Smooth muscle cell of the brain vasculature (primary cell): ENCODE measurements at places on chromosomes 1 and 21.

- DNase-seq = no peak
Observed at GRCh38 chr1:211876851-211877590, 46.5 kb upstream of the LPGAT1 start.

- no peak for DNase-seq
Observed at GRCh38 chr1:73778471-73778870, 419.5 kb downstream of the LRRIQ3 start.

GRCh38 chr1:223198628-223198965 lies 55.5 kb upstream of the TLR5 start:
- no peak for DNase-seq

DNA sequence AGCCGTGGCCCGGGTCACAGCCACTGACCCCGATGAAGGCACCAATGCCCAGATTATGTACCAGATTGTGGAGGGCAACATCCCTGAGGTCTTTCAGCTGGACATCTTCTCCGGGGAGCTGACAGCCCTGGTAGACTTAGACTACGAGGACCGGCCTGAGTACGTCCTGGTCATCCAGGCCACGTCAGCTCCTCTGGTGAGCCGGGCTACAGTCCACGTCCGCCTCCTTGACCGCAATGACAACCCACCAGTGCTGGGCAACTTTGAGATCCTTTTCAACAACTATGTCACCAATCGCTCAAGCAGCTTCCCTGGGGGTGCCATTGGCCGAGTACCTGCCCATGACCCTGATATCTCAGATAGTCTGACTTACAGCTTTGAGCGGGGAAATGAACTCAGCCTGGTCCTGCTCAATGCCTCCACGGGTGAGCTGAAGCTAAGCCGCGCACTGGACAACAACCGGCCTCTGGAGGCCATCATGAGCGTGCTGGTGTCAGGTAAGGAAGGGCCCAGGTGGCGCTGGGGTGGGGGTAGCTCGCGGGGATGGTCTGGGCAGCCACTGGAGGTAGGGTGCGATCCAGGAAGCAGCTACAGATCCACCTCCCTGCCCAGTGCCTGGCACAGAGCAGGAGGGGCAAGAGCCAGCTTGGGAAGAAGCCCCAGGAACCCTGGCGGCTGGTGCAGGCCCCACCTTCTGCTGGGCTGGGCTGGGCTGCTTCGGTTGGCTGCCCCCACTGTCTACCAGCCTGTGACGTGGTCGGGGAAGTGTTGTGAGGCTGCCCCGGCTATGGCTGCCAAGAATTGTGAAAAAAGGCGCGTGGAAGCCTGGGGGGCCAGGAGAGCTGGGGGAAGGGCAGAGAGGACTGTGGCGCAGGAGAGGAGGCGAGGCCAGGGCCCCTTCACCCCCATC lies 3.8 kb downstream of the CELSR2 start:
- DNase-seq = no peak

DNA sequence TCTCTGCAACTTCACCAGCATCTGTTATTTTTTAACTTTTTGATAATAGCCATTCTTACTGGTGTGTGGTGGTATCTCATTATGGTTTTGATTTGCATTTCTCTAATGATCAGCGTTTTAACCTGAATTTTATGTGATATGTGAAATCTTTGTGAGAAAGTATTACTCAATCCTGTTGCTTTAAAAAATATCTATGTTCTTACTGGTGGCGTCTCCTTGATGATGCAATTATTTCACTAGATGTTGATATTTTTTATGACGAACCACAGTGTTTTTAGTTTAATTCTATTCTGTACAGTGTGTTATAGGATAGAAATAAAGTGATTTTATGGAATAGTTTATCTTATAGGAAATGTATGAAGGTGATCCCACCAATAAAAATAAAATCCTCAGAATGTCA lies 54.7 kb upstream of the GPR88 start:
- DNase-seq = no peak

- DNase-seq = no peak
Observed at GRCh38 chr21:28439251-28439650, 553.4 kb downstream of the LTN1 start.

GRCh38 chr1:33021567-33022431 lies 14.9 kb downstream of the AK2 start:
- DNase-seq = no peak

DNA sequence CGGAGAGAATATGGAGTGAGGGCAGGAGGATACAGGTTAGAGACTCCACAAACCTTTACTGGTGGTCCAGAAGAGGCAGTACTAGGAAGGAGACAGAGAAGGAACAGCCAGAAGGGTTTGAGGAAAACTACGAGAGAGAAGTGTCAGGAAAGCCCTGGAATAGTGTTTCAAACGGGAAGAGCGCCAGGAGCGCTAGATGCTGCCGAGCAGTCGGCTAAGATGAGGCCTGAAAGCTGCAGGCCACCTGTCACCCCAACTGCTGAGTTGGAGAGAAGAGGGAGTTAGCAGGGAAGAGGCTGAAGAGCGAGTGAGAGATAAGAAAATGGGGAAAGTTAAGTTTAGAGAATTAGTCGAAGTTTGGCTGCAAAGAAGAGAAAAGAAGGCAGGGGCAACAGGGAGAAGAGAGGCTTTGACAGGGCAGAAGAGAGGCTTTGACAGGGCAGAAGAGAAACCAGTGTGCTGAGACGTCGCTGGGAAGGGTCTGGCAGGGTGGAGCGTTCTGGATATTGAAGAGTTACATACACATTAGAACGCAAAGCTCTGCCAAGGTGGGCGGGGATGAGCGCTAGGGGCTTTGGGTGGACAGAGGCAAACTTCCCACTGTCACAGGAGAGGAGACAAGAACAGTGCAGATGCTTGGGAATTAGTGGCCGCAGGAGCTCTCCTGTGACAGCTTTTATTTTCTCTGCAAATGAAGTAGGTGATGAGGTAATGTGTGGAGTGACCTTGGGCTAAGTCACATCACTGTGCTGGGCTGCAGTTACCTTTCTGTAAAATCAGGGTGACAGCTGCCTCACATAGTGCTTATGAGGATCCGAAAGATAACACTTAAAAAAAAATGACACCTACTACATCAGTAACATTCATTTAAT lies 31.2 kb downstream of the PCSK9 start:
- DNase-seq = no peak

DNA sequence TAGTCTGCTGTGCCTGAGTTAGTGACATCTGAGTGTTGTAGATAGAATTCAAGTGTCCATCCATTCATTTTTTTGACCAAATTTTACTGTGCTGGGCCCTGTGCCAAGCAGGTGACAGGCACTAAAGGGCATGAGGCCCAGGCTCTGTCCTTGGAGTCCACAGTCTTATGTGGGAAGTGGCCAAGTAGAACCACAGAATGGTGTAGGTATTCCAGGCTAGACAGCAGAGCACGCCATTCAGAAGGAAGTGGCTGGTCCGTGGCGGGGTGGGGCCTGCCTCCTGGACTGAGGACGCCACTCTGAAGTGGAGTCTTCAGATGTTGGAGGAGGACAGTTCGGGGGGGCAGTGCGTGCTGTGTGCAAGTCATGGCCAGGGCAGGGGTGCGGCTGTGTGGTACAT lies 68.9 kb upstream of the ACTL8 start:
- DNase-seq = no peak

DNA sequence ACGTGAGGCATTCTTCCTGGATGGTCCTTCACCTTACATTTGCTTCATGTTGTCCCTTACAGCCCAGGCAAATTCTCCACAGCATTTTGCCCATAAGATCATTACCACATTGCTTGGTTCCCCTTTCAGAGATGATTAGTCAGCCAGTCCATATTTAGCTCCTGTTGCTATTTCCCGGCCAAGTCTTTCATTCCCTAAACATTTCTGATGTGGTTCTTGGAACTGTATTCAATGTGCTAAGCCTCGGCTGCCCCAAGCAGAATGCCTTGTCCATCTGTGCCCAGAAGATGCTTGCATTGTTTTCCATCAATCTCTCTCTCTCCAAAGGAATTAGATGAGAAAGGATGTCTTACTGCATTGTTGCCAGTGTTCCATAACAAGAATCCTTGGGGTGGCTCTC lies 420.9 kb upstream of the CAMK1G start:
- DNase-seq = no peak

DNA sequence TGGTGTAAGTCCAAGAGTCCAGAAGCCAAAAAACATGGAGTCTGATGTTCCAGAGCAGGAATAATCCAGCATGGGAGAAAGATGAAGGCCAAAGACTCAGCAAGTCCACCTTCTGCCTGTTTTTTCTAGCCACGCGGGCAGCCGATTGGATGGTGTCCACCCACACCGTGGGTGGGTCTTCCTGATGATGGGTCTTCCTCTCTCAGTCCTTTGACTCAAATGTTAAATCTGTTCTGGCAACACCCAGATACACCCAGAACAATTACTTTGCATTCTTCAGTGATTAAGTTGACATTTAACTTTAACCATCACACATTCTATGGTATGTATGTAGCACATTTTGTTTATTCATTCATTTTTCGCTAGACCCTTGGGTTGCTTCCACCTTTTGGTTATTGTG lies 944.4 kb downstream of the PLA2G4A start:
- DNase-seq = no peak

GRCh38 chr21:45499201-45499750 lies 43.0 kb downstream of the SLC19A1 start:
- no peak for DNase-seq

- DNase-seq = no peak
Observed at GRCh38 chr1:162840250-162840839, 20.6 kb downstream of the CCDC190 start.

GRCh38 chr1:211320980-211321379 lies 5.7 kb upstream of the TRAF5 start:
- no peak for DNase-seq

DNA sequence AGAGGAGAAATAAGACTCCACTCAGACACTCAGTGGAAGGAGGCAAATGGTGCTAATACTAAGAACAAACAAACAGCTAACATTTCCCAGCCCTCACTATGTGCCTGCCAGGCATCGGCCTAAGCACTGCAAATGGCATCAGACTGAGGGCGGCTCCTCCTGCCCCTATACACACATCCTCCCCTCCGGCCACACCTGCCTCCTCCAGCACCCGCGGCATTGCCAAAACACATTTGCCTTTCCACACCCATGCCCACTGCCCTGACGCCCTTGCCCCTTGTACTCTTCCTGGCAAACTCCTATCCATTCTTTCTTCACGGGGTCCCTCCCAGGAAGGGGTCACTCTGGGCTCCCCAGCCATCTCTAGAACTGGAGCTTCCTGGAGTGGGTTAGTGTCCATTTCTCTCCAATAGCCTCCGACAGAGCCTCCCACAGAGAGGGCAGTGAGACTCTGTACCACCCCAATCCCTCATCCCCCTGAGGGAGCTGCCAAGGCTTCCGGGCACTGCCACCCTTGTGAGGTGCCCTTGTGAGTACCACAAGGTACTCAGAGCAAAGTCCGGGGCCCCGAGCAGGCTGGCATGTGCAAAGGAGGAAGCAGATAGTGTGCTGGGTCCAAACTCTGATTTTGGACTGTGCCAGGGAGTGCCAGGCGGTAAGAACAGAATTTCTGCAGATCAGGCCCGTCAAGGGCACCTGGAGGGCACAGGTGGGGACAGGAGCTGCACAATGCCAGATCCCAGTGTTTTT lies 959 bp downstream of the AKR7A3 start:
- no peak for DNase-seq

DNA sequence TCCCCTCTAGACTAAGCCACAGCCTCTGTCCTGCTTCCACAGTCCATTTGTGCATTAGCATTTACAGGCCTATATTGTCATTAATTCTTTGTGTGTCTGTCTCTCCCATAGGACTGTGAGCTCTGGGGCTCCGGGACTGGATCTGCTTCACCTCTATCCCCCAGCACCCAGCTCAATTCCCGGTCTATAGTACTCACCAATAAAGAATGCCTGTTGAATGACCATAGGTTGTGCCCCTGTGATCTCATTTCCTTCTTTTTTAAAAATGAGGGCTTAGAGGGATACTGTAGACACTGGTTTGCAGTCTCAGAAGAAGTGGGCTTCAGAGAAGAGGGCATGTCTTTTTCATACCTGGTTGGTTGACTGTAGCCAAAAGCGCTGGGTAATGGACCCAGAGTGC lies 8.8 kb upstream of the POU3F1 start:
- no peak for DNase-seq

GRCh38 chr1:26049531-26050247 lies 3.8 kb upstream of the SLC30A2 start:
- DNase-seq = no peak

GRCh38 chr1:15837931-15838330 lies 9.6 kb upstream of the SPEN start:
- no peak for DNase-seq

DNA sequence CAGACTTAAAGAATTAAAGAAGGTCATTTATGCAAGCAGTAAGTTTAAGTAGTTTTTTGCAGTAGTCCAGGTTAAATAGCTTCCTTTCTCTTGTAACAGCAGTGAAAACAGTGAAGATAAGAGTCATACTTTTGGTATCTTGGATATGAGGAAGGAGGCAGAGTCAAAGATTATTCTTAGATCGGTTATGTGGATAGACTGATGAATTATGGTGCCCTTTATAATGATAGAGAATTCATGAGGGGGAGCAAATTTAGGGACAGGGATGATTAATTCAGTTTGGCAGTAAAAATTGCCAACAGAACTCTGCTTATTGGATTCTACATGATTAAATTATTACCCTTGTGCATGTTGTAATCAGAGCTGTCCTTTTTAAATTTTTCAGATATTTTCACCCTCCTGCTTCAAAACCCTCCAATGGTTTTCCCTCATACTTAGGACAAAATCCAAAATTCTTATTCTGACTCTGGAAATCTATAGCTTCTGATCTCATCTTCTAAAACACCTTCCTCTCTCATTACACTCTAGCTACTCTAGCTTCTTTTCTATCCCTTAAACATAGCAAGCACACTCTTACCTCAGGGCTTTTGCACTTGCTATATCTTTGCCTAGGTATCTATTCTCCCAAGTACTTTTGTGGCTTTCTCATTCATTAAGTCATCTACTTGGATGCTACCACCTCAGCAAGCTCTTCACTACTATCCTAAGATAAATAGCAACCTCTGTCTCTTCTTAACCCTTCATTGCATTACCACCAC lies 79.8 kb downstream of the PKN2 start:
- no peak for DNase-seq

DNA sequence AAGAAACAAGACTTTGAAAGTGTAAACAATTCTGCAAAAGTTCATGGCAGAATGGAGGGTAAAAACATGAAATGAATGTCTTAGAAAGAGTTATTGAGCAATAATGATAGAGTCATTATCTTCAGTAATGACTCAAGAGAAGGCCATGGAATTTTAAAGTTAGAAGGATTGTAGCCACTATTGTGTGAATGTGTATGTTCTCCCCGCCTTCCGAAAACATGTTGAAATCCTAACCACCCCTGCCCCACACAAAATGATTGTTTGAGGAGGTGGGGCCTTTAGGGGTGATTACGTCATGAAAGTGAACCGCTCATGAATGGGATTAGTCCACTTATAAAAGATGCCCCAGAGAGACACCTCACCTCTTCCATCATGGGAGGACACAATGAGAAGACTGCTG lies 93.8 kb upstream of the CCDC190 start:
- no peak for DNase-seq

DNA sequence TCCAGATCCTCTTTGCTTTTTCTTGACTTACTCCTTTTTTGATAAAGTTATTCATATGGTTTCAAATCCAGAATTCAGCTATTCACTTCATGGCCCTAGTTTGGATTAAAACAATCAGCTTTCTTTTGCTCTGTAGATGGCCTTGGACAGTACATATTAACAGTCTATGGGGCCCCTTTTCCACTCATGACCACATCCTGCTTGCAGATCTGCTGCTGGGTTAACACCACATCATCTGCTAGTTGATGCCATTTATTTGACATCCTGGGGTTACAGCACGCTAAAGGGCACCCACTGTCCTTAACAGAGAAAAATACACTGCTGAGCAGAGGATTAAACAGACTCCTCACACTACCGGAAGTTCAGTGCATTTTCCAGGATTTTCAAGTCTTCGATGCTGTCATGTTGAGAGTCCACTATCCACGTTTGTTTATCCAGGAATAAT lies 941 bp upstream of the IFI16 start:
- DNase-seq = no peak

GRCh38 chr1:76101548-76101947 lies 27.0 kb downstream of the ST6GALNAC3 start:
- DNase-seq = no peak
